Stimulated activated CD4-positive, alpha-beta T cell treated with anti-CD3 and anti-CD28 coated beads, Interleukin-1b, Interleukin-23, amount 100 ng/mL, for 1 hour (primary cell): ENCODE measurements at places on chromosomes 6 and 20.

DNA sequence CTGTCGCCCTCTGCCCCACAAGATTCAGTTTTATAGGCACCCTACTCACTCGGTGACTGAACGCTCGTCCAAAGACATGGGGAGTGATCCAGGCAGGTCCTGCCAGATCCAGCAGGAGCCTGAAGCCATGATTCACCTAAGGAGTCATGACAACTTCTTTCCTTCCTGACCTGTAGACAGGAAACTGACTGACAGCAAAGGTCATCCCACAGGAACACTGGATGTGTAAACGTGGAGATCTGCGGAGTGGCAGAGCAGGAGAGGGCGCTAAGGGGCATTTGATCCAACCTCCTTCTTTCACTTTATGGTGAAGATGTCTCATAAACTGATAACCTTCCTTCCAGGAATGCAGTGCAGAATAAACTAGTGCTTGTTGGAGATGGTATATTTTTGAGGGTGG is 192.2 kb downstream of the GJA10 start:
- DNase-seq: no peak

DNA sequence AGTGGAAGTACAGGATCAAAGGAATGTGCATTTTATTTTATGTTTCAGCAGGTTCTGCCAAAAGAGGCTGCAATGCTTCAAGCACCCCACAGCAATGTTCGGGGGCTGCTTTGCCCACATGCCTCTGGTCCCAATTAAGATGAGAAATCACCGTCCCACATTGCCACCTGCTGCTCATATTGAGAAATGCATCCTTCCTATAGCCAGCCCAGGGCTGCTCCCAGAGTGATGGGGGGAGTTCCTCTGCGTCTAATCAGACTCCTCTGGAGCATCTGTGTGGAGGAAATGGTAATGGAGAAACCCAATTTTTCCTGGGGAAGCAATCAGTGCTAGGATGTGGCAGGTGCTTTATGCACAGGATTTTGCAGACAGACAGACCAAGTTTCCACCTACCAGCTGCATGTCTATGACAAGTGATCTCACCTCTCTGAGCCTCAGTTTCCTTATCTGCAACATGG is 33.7 kb downstream of the PTGIS start:
- DNase-seq: no peak

- no peak for DNase-seq
Observed at GRCh38 chr6:52529311-52529710, 47.5 kb downstream of the TRAM2 start.

DNA sequence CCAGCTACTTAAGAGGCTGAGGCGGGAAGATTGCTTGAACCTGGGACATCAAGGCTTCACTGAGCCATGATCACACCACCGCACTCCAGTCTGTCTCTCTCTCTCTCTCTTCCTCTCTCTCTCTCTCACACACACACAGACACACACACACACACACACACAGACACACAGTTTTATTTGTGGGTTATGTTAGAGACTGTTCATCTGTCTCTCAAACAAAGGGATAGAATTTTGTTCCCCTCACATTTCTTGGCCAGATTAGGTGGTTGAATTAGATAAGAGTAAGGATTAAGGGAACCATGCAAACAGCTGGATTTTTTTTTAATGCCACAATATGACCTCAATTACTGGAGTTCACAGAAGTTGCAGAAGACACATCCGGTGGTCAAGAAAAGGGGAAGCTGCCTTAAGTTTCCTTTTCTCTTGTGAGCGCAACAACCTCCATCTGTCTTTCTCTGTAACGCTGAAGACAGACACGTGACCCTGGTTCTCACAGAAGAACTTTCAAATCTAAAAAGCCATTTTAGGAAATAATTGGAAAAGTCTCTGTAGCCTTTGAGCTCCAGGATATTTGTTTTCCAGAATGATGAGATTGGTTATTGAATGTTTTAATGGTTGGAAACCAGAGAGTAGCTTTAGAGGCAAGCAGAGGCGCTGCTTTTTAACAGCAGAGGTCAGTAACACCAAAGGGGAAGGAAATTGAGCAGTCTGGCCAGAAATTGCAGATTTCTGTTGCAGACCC is 32.9 kb upstream of the LGSN start:
- DNase-seq: no peak

GRCh38 chr6:80133020-80133419 is 26.5 kb downstream of the BCKDHB start:
- no peak for DNase-seq

- DNase-seq: no peak
Observed at GRCh38 chr6:71368284-71368683, 79.7 kb downstream of the OGFRL1 start.

- DNase-seq: no peak
Observed at GRCh38 chr6:34979994-34980393, 90.9 kb downstream of the ANKS1A start.

- no peak for DNase-seq
Observed at GRCh38 chr20:55693641-55694040, 311.7 kb downstream of the CBLN4 start.

DNA sequence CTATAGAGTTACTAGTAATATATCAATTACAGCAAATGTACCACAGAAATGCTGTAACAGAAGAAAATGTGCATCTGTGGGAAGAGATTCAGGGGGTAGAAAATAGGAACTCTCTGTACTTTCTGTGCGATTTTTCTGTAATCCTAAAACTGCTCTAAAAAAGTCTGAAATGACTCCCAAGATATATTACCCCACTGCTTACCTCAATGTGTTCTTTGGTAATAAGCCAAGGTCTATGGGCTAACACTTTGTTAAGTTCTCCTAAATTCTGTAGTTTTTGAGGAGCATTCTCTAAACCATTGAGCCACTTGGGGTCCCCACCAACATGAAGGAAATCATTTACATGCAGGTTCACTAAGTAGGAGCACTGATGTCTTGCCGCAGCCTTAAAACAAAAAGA is 94.4 kb downstream of the SESN1 start:
- DNase-seq: no peak

GRCh38 chr6:6508643-6509042 is 79.9 kb upstream of the LY86 start:
- no peak for DNase-seq

- DNase-seq: no peak
Observed at GRCh38 chr6:116471531-116471930, 10.4 kb downstream of the CALHM6 start.

DNA sequence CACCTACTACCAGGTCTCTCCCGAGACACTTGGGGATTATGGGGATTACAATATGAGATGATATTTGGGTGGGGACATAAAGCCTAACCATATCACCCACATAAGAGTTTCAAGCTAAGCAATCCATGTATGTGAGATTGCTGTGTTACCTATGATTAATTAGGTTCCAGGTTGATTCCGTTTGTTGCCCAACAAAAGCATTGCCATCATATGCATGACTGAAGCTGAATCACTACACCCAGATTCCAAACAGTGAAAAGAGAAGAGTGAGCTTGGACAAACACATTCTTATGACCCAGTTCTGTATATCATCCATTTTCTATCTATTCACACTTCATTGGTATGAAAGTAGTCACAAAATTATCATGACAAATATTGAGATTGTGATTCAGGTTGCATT is 952.5 kb upstream of the MAN1A1 start:
- no peak for DNase-seq

DNA sequence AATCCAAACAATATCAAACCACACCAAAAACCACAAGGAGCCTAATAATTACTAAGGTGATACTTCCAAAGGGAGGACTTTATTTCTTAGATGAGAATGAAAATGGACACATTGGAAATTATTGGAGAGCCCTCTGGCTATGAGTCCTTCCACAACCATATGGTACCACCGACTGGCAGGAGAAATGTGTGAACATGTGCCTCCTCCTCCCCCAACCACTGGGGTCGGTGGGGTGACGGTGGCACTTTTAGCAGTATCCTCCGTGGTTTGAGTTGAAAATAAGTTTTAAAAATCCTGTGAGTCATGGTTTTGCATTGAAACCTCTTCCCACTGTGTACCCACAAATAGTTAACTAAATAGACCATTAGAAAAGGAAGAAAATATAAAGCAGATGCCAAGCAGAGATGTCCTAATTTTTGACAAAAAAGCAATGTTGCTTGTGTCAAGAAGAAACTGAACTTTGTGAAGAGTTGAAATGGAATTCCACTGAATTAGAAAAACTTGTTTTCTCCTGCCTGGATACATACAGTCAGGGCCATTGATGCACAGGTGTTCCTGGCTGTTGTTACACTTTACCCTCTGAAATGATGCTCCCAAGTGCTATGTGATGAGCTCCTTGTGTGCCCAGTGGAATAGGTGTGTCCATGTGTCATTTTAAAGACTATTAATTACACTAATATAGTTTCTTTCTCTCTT is 3.2 kb downstream of the EDN1 start:
- DNase-seq: no peak

DNA sequence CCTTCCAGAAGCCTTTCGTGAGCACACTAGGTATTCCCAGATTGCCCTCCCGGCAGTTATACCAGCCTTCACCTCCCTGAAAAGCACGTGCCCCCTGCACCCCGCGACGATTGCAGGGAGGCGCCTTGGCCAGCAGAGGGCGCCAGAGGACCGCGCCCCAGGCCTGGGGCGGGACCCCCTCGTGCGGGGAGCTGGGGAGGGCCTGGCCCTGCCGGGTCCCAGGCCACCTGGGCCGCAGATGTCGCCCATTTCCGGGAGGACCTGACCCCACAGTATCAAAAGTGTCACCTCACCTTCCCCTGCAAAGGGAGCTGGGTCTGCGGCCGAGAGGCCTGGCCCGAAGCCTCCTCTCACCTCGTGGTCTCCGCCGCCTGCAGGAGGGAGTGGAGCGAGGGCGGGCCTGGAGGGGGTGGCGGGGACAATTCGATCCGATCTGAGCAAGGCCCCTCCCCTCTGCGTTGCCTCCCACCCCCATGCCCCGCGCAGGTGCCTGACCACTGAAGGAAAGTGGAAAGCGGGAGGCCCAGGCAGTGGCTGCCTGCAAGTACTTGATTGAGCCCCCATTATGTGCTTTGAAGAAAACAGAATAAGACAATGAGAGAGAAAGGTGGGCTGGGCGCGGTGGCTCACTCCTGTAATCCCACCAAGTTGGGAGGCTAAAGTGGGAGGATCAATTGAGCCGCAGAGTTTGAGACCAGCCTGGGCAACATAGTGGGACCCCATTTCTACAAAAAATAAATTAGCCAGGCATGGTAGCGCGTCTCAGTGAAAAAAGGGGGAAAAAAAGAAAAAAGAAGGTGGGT is 3.5 kb upstream of the SNAI1 start:
- peak; percentile 21 for DNase-seq

DNA sequence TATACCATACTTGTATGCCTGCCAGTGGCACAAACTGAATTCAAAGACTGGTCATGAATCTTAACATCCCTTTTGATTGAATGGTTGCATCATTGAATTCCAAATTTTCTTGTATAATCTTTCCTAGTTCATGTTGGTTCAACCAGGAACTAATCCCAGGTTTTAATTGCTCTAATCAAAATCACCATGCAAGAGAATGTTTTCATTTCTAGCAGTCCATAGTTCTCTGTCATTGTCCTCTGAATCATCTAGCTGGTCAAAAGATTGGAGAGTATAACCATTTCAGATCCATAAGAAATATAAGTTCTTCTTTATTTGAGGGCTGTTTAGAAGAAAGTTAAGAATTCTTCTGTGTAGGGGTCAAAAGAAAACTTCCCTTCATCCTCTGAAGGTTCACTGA is 57.2 kb downstream of the ZNF292 start:
- no peak for DNase-seq

GRCh38 chr20:24708411-24709295 is 239.2 kb downstream of the SYNDIG1 start:
- DNase-seq: no peak

DNA sequence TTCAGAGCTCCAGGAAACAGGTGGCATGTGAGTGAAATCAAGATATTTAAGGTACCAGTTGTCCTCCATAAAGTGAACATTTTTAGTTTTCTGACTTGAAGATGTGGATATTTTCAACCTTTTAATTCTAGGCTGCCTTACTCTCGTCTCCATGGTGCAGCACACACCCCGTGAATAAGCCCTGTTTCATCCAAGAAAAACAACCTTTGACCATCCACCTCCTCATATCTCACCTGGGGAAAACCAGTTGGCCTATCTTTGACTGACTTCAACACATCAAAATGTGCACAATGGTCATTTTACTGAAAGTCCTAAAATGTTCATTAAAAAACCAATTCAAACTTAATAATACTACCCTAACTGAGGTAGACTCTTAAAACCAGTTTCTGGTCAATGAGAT is 73.8 kb upstream of the CD2AP start:
- DNase-seq: no peak
